ENCODE measurements at places on chromosomes 4 and X.

- no peak overlapping the region for H3K4me3 ChIP-seq
- no peak overlapping the region for H3K27ac ChIP-seq
- H3K4me1 ChIP-seq, result no peaks in the 10 kb centered on the region
- peaks cover 8% of the 10 kb centered on the region for H3K27me3 ChIP-seq
- DNase-seq, result no peak
- no peaks in the 10 kb centered on the region for H3K36me3 ChIP-seq
Measured at GRCh38 chr4:7632971-7633370, 198.2 kb upstream of the PSAPL1 start.

DNA sequence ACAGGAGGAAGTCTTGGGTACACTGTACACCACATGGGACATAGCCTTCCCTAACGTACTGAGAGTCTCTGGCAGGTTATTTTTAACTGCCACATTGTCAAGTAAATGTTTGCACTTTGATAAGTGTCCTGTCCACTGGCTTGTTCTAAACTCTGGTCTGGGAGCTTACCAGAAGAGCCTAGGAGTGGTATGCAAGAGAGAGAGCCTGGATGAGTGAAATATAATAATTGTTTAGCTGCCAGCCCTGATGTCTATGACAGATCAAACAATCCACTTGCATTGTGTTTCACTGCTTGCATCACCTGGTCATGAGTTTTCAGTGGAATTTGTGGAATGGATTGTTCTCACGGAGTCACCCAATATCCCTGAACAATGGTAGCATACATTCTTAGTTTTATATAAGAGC is 91.6 kb downstream of the SHROOM3 start:
- H3K4me1 ChIP-seq, result no peaks in the 10 kb centered on the region
- no peaks in the 10 kb centered on the region for H3K36me3 ChIP-seq
- peaks cover 11% of the 10 kb centered on the region for H3K27me3 ChIP-seq
- H3K4me3 ChIP-seq, result no peak overlapping the region
- H3K27ac ChIP-seq, result no peak overlapping the region

- H3K4me1 ChIP-seq, result no peaks in the 10 kb centered on the region
- H3K4me3 ChIP-seq, result no peak overlapping the region
- no peak overlapping the region for H3K27ac ChIP-seq
Measured at GRCh38 chrX:40845331-40845911, 110.1 kb upstream of the MED14 start.

DNA sequence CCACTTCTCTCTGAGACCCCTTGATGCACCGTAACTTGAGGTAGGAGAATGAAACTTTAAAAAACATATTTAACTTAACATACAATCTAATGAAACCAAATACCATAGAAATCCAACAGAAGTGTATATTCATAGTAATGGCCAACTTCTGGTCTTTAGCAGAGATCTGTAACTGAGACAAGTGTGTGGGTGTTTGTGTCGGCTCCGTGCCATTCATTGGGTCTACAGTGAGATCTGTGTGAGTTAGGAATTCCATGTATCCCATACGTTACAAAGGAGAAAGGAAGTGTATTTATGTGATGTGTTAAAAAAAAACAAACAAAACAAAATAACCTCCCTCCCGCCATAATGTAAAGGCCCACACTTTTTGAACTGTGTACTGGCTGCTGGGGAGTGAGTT is 348.0 kb upstream of the NR3C2 start:
- no peaks in the 10 kb centered on the region for H3K4me1 ChIP-seq
- H3K27ac ChIP-seq, result no peak overlapping the region
- no peaks in the 10 kb centered on the region for H3K27me3 ChIP-seq

DNA sequence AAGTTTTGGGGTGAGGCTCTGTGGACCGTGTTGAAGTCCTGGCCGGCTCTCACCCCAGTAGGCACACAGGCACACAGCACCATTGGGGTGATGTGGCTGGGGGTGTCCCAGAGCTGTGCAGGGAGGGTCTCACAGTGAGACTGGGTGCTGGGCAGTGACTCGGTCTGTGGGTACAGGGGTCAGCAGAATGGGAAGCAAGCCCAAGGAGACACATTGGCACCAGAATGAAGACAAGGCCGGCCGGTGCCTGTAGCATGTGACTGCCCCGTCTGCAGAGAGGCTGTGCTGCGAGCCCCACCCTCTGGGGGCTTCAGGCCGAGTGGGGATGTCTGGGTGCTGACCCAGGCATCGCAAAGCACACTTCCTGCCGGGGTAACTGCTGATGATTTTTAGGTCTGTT is 5.2 kb downstream of the MAEA start:
- H3K4me3 ChIP-seq, result no peak overlapping the region
- H3K27me3 ChIP-seq, result no peaks in the 10 kb centered on the region
- H3K27ac ChIP-seq, result no peak overlapping the region
- peaks cover 29% of the 10 kb centered on the region for H3K36me3 ChIP-seq
- no peak for DNase-seq

DNA sequence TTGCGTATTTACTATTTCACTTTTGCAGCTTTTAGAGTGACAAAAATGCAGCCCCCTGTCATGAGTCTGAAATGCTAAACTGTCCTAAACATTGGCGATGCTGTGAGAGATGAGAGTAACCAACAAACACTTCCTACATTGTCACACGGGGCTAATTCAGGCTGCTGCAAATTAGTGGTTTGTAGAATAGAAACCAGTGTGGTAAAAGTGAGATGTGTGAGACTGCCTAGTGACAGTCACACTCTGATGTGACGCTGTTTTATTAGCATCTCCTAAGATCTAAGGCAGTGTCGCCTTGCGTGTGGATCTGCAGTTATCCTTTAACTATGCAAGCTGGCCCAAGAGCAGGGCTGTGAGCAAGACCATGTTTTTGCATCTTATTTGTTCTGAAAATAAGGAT is 800.2 kb upstream of the TENM3 start:
- no peaks in the 10 kb centered on the region for H3K27me3 ChIP-seq
- no peak overlapping the region for H3K4me3 ChIP-seq
- no peaks in the 10 kb centered on the region for H3K4me1 ChIP-seq
- H3K27ac ChIP-seq, result no peak overlapping the region
- DNase-seq, result no peak

DNA sequence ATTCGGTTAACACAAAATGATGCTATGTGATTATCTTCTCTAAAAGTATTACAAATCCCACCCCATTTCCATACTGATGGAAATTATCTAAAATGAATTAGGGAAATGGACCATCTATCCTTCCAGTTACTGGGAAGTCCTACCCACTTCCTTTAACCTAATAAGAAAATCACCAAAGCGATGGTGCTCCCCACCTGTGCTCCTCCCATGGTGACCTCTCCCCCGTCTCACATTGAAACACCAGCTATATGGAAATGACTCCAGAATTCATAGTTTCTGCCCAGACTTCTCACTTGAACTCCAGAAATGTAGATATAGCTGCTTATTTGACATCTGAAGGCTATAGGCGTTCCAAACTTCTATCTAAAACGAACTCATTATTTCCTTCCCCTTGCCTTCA is 48.5 kb downstream of the CCKAR start:
- peaks cover 20% of the 10 kb centered on the region for H3K36me3 ChIP-seq
- peaks cover 10% of the 10 kb centered on the region for H3K27me3 ChIP-seq
- H3K4me3 ChIP-seq, result no peak overlapping the region
- DNase-seq, result no peak

- no peak overlapping the region for H3K27ac ChIP-seq
- no peaks in the 10 kb centered on the region for H3K4me1 ChIP-seq
- no peaks in the 10 kb centered on the region for H3K27me3 ChIP-seq
- H3K4me3 ChIP-seq, result no peak overlapping the region
- no peaks in the 10 kb centered on the region for H3K36me3 ChIP-seq
Measured at GRCh38 chrX:21781525-21781924, 23.6 kb upstream of the SMPX start.

DNA sequence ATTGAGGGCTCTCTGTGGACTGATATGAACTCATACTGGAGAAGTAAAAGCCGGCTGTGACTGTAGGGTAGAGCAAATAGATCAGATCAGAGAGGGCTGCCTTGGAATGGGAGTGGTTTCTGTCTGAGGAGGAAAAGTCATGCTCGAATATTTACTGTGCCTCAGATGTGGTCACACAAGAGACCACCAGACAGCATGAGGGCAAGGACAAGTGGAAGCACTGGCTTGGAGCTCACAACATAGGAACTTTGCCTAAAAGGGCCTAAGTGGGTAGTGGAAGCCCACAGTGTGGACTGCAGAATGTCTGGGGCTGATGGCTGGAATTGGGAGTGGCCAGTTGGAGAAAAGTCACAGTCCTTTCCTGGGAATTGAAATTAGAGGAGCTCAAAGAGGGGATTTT is 19.8 kb downstream of the GLRB start:
- H3K27ac ChIP-seq, result no peak overlapping the region
- H3K4me3 ChIP-seq, result no peak overlapping the region
- no peaks in the 10 kb centered on the region for H3K4me1 ChIP-seq
- H3K27me3 ChIP-seq, result no peaks in the 10 kb centered on the region
- H3K36me3 ChIP-seq, result no peaks in the 10 kb centered on the region

- no peaks in the 10 kb centered on the region for H3K4me1 ChIP-seq
- DNase-seq, result no peak
- no peaks in the 10 kb centered on the region for H3K36me3 ChIP-seq
- no peak overlapping the region for H3K27ac ChIP-seq
Measured at GRCh38 chr4:110821186-110821585, 198.3 kb upstream of the PITX2 start.

DNA sequence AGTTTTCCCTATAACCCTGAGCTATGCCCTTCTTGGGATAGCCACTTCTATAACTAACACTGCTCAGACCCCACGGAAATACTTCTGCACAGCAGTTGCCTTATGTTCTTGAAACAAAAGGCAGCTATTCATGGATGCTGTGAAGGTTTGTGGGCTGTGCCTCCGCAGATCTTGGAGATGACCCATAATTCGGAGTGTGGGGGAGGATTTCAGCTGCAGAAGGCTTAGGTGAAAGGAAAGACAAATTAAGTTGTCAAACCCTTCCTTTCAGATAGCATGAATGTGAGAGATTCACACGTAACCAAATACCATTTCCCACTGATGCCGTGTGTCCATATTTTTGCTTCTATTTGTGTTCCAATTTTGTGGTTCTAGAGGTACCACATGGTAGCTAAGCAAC is 38.1 kb upstream of the NYX start:
- no peaks in the 10 kb centered on the region for H3K4me1 ChIP-seq
- H3K4me3 ChIP-seq, result no peak overlapping the region
- no peak overlapping the region for H3K27ac ChIP-seq
- no peak for DNase-seq
- H3K36me3 ChIP-seq, result no peaks in the 10 kb centered on the region

DNA sequence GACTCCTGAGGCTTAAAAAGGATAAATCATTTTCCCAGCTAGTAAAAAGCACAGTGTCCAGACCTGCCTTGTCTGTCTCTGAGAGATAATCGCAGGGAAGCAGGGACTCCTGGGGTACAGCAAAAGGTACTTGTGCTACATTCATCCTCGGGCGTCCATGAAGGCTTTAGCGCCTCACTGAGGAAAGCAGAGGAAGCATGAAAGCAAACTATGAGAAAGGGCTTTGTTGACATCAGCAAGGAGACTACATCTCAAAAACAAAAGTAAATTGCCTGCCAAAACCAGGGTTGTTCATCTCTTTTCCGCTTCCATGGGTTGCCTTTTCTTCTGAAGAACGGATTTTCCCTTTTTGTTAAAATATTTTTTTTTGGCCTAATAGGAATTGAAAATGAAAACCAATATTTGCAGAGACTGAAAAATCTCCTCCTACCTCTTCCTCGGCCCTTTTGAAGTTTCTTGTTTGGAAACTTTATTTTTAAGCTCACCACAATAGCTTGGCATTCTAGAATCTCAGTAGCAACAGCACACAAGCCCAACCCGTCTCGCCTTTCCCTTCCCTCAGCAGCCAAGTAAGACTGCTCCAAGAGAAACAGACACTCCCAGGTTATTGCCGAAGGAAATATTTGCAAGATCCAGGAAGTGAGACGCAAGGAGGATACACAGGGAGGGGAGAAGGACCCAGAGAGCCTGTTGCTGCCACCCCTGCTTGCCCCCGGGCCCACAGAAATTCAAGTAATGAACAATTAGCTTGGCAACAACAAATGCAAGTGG is 148.3 kb upstream of the DGKK start:
- no peak for DNase-seq
- no peak overlapping the region for H3K4me3 ChIP-seq
- no peaks in the 10 kb centered on the region for H3K4me1 ChIP-seq
- no peaks in the 10 kb centered on the region for H3K36me3 ChIP-seq
- H3K27me3 ChIP-seq, result peaks cover 2% of the 10 kb centered on the region

GRCh38 chr4:6395466-6396228 is 76.8 kb downstream of the PPP2R2C start:
- H3K27me3 ChIP-seq, result peaks cover 4% of the 10 kb centered on the region
- no peak overlapping the region for H3K27ac ChIP-seq
- H3K4me1 ChIP-seq, result no peaks in the 10 kb centered on the region
- DNase-seq, result no peak
- H3K4me3 ChIP-seq, result no peak overlapping the region

DNA sequence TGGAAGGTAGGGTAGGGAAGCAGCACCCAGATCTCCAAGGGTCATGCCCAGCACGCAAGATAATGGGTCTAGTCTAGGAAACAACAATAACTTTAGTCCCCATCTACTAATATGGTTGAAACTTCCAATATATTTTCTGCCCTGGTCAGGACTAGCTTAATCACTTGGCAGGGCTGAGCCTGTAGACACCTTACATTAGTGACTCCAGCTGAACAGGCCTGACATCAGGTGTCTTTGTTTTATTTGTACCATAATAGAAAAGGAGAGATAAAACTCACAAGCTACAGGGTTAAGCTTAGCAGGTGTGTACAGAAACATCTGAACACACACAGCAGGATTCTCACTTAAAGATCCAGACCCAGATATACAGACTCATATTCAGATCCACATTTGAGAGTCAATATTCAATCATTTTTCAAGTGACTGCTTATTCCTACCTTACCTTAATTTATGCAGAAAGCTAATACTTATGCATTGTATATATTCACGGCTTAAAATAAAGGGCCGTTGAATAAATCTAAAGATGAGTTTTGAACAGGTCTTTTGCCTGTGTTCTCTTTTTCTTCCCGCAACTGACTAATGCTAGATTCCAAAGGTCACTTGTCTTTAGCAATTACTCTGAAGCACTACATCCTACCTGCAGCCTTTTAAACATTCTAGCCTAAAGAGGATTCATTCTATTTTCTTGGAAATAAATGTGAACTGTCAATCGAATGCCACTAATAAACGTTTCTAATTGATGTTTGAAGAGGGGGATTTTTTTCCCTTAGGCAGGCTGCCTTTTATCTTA is 745.3 kb downstream of the RPA4 start:
- peaks cover 5% of the 10 kb centered on the region for H3K27me3 ChIP-seq
- H3K27ac ChIP-seq, result no peak overlapping the region
- no peak for DNase-seq
- H3K4me3 ChIP-seq, result no peak overlapping the region

DNA sequence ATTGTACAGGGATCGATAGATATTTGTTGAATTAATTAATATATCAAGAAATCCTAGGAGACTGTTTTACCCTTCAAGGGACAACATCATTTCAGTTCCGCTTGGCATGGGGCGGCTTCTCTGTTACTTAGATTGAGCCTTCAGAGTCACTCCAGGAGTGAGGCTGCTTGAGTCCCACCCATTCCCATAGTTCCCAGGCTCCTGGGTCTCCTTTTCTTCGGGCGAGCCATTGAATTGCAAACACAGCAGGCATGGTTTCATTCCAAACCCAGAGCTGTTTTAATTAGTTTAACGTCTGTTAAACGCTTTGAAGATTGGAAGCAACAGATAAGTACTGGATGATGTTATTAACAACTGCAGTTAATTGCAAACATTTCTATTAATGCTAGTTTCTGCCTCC is 571 bp upstream of the EDA start:
- peaks cover 14% of the 10 kb centered on the region for H3K27me3 ChIP-seq
- no peak for DNase-seq
- no peak overlapping the region for H3K27ac ChIP-seq
- H3K36me3 ChIP-seq, result no peaks in the 10 kb centered on the region
- peaks cover 14% of the 10 kb centered on the region for H3K4me1 ChIP-seq
- H3K4me3 ChIP-seq, result no peak overlapping the region
